Mesenchymal stem cell (in vitro differentiated cells and primary cell): ENCODE measurements at places on chromosomes 1 and 21.

GRCh38 chr1:228902781-228903433 is 167.6 kb downstream of the RHOU start:
- no peaks in the 10 kb centered on the region for H3K36me3 ChIP-seq
- H3K27me3 ChIP-seq, result no peaks in the 10 kb centered on the region
- DNase-seq, result peak; percentile 96
- H3K27ac ChIP-seq, result peak overlapping the region; percentile 73
- no peak overlapping the region for H3K4me3 ChIP-seq

- H3K4me1 ChIP-seq, result peaks cover 36% of the 10 kb centered on the region
- H3K4me3 ChIP-seq, result no peak overlapping the region
- H3K36me3 ChIP-seq, result peaks cover 9% of the 10 kb centered on the region
- no peak overlapping the region for H3K27ac ChIP-seq
- H3K27me3 ChIP-seq, result no peaks in the 10 kb centered on the region
Measured at GRCh38 chr1:230102046-230102445, 35.0 kb downstream of the GALNT2 start.

DNA sequence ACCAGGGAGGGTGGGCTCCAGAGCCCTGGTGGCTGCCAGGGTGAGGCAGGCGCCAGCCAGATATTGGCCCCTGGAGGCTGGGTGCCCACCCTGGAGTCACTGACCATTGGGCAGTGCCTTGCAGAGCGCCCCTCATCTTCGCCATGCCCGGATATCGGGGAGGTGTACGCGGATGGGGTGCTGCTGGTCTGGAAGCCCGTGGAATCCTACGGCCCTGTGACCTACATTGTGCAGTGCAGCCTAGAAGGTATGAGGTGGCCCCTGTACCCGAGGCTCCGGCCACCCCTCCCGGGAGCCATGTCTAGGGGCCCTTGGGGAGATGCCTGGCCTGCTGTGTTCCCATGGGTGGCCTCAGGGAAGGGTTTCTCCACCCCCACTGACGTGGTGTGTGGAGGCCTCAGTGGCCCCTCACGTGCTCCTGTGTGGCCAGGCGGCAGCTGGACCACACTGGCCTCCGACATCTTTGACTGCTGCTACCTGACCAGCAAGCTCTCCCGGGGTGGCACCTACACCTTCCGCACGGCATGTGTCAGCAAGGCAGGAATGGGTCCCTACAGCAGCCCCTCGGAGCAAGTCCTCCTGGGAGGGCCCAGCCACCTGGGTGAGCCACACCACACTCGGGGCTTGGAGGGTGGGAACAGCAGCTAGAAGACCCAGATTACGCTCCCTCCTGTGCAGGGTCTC is 30.9 kb downstream of the TRIM11 start:
- no peaks in the 10 kb centered on the region for H3K27me3 ChIP-seq
- H3K36me3 ChIP-seq, result no peaks in the 10 kb centered on the region

DNA sequence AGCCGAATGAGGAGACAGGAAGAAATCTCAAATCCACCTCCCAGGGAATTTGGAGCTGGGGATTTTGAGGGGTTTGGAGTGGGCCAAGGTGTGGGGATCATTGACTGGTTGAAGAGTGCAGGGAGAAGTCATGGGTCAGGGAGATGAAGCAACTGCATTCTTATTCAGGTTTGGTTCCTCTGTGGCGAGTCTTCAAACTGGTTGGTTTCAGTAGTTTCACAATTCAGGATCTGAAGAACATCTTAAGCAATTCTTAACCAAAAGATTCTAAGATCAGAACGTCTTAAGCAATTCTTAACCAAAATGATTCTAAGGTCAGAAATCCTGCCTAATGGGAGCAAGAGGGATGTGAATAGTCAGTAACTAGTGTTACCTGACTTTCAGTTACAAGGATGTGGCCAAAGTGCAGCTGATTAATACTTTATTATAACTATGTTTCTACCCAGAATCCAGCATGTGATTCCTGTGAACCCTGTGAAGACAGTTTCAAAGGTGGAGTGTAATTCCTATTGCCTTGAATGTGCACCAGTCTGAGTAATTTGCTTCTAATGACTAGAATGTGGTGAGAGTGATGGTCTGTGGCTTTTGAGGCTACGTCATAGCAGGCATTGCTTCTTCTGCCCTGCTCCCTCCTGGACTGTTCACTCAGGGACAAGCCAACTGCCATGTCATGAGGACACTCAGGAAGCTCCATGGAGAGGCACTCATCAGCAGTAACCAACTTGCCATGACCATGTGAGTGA is 61.2 kb downstream of the OLFML3 start:
- no peak overlapping the region for H3K4me3 ChIP-seq
- no peak overlapping the region for H3K27ac ChIP-seq
- peaks cover 2% of the 10 kb centered on the region for H3K4me1 ChIP-seq
- DNase-seq, result peak; percentile 27

- no peak for DNase-seq
- peaks cover 87% of the 10 kb centered on the region for H3K27me3 ChIP-seq
- no peak overlapping the region for H3K4me3 ChIP-seq
- no peak overlapping the region for H3K27ac ChIP-seq
- peaks cover 35% of the 10 kb centered on the region for H3K4me1 ChIP-seq
Measured at GRCh38 chr1:3463013-3463385, 8.5 kb downstream of the ARHGEF16 start.

- H3K27me3 ChIP-seq, result peaks cover 42% of the 10 kb centered on the region
- peak overlapping the region; percentile 43 for H3K4me3 ChIP-seq
- no peak for DNase-seq
- no peaks in the 10 kb centered on the region for H3K4me1 ChIP-seq
- no peaks in the 10 kb centered on the region for H3K36me3 ChIP-seq
Measured at GRCh38 chr1:229155472-229155871, 115.4 kb upstream of the RAB4A start.

DNA sequence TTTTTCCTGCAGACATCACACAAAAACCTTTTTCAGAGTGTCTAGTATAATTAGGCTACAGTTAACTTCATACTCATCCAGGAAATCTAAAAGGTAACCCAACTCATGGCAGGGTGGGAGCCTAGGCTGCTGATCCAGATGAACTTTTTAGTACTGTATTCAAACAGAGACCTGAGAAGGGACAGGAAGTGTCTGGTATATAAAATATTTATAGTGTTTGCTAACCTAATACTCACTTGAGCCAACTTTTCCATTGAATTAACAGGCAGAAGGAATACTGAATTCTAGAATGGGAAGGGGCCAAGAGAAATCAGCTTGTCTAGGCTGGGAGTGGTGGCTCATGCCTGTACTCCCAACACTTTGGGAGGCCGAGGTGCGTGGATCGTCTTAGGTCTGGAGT is 22.2 kb upstream of the NKAIN1 start:
- DNase-seq, result no peak
- H3K4me3 ChIP-seq, result no peak overlapping the region
- no peak overlapping the region for H3K27ac ChIP-seq
- no peaks in the 10 kb centered on the region for H3K27me3 ChIP-seq
- H3K4me1 ChIP-seq, result no peaks in the 10 kb centered on the region

DNA sequence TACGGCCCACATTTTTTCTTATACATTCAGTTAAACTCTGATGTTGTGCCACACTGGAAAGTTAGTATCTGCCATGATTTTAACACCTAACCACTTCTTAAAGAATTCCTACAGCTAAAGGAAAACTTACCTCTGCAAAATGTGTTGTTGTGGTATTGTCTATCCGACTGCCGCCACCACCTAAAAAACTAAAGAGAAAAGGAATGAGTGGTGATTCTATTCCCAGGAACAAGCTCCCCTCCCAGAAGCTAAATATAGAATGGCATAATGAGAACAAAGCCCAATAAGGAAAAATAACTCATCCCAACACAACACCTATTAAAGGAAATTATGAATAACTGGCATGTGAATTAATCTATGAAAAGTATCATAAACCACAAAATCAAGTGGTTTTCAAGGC is 39.5 kb downstream of the RNF115 start:
- DNase-seq, result no peak
- H3K4me3 ChIP-seq, result no peak overlapping the region
- no peaks in the 10 kb centered on the region for H3K27me3 ChIP-seq

DNA sequence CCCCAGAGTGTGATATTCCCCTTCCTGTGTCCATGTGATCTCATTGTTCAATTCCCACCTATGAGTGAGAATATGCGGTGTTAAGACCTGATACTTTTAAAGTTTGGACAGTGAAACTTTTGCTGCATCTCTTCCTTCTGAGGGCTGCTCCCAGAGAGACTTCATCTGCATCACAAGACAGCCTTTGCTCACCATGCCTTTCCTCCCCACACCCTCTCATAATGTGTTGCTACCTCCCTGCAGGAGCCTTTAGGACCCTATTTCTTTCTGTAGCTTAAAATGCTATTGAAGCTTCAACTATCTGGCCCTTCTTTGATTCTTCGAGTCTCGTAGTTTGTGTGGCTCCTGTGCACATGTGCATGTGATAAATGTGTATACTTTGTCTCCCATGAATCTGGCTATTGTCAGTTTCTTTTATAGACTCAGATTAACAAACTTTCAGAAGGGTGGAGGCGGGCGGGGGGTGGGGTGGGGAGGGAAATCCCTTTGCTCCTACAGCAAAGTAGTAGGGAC is 23.7 kb downstream of the LEPR start:
- H3K27me3 ChIP-seq, result no peaks in the 10 kb centered on the region
- H3K36me3 ChIP-seq, result no peaks in the 10 kb centered on the region
- no peak for DNase-seq
- H3K27ac ChIP-seq, result no peak overlapping the region

- no peak overlapping the region for H3K27ac ChIP-seq
- H3K4me1 ChIP-seq, result peaks cover 1% of the 10 kb centered on the region
- DNase-seq, result no peak
- no peaks in the 10 kb centered on the region for H3K27me3 ChIP-seq
- H3K4me3 ChIP-seq, result no peak overlapping the region
- no peaks in the 10 kb centered on the region for H3K36me3 ChIP-seq
Measured at GRCh38 chr1:45925728-45926287, 122.4 kb downstream of the MAST2 start.

DNA sequence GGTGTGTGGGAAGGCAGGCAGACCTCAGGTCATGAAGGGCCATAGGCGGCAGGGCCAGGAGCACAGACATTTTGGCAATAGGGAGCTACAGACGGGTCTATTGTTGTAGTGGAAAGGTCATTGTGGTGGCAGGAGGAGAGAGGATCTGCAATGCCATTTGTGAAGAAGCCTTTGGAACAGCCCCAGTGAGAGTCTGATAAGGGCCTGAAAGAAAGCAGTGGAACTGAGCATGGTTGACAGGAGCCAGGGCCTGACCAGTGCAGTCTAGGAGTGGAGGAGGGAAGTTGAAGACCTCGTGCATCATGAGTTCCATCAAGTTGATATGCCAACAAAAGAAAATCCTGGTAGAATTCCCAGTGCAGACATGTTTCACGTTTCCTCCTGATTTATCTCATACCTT is 65.5 kb downstream of the UCK2 start:
- peaks cover 45% of the 10 kb centered on the region for H3K4me1 ChIP-seq
- H3K4me3 ChIP-seq, result no peak overlapping the region
- peaks cover 11% of the 10 kb centered on the region for H3K36me3 ChIP-seq
- no peaks in the 10 kb centered on the region for H3K27me3 ChIP-seq

GRCh38 chr1:19058476-19058797 is 102.0 kb upstream of the IFFO2 start:
- no peak for DNase-seq
- no peak overlapping the region for H3K27ac ChIP-seq

DNA sequence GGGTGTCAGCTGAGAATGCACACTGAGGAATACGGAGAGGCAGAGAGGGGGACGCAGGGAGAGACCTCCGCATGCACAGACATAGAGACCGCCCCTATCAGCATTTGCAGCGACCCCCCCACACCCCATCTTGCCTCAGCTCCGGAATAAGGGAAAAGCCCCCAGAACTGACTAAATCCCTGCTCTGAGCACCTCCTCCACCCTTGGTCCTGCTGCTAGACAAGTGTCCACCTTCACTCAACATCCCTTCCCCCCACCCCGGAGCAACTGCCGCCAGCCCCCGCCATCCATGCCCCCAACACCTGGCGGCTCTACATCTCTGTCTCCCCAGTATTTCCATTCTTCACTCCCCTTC is 769 bp downstream of the SV2A start:
- no peak overlapping the region for H3K27ac ChIP-seq
- peak overlapping the region; percentile 85 for H3K4me3 ChIP-seq
- H3K36me3 ChIP-seq, result peaks cover 12% of the 10 kb centered on the region
- H3K27me3 ChIP-seq, result no peaks in the 10 kb centered on the region

GRCh38 chr1:17001760-17002523 is 9.8 kb downstream of the ATP13A2 start:
- no peak overlapping the region for H3K4me3 ChIP-seq
- no peak for DNase-seq
- peaks cover 53% of the 10 kb centered on the region for H3K36me3 ChIP-seq
- no peak overlapping the region for H3K27ac ChIP-seq
- H3K27me3 ChIP-seq, result no peaks in the 10 kb centered on the region
- peaks cover 5% of the 10 kb centered on the region for H3K4me1 ChIP-seq

- H3K36me3 ChIP-seq, result no peaks in the 10 kb centered on the region
- H3K27me3 ChIP-seq, result no peaks in the 10 kb centered on the region
- H3K27ac ChIP-seq, result no peak overlapping the region
- no peak overlapping the region for H3K4me3 ChIP-seq
- DNase-seq, result no peak
- no peaks in the 10 kb centered on the region for H3K4me1 ChIP-seq
Measured at GRCh38 chr1:219483530-219483929, 129.4 kb downstream of the ZC3H11B start.

GRCh38 chr1:76230842-76231281 is 156.3 kb downstream of the ST6GALNAC3 start:
- no peak overlapping the region for H3K27ac ChIP-seq
- no peaks in the 10 kb centered on the region for H3K4me1 ChIP-seq
- no peaks in the 10 kb centered on the region for H3K27me3 ChIP-seq

GRCh38 chr1:154878371-154879037 is 8.4 kb upstream of the KCNN3 start:
- H3K27ac ChIP-seq, result no peak overlapping the region
- peak; percentile 73 for DNase-seq
- H3K27me3 ChIP-seq, result peaks cover 63% of the 10 kb centered on the region
- H3K36me3 ChIP-seq, result no peaks in the 10 kb centered on the region
- H3K4me1 ChIP-seq, result peaks cover 11% of the 10 kb centered on the region

- H3K4me3 ChIP-seq, result no peak overlapping the region
- no peak overlapping the region for H3K27ac ChIP-seq
- no peaks in the 10 kb centered on the region for H3K36me3 ChIP-seq
- no peaks in the 10 kb centered on the region for H3K4me1 ChIP-seq
Measured at GRCh38 chr1:227403535-227403934, 85.2 kb upstream of the CDC42BPA start.

- no peaks in the 10 kb centered on the region for H3K36me3 ChIP-seq
- H3K27ac ChIP-seq, result no peak overlapping the region
- no peaks in the 10 kb centered on the region for H3K27me3 ChIP-seq
- no peaks in the 10 kb centered on the region for H3K4me1 ChIP-seq
- no peak overlapping the region for H3K4me3 ChIP-seq
- DNase-seq, result no peak
Measured at GRCh38 chr21:44578371-44579055, 1.9 kb downstream of the KRTAP10-5 start.

GRCh38 chr21:45318146-45318555 is 30.5 kb upstream of the POFUT2 start:
- no peak for DNase-seq
- no peaks in the 10 kb centered on the region for H3K36me3 ChIP-seq
- no peak overlapping the region for H3K27ac ChIP-seq

- H3K27ac ChIP-seq, result no peak overlapping the region
- H3K36me3 ChIP-seq, result no peaks in the 10 kb centered on the region
- DNase-seq, result no peak
- H3K4me3 ChIP-seq, result no peak overlapping the region
Measured at GRCh38 chr21:46080171-46081021, 17.5 kb upstream of the COL6A2 start.

- H3K36me3 ChIP-seq, result no peaks in the 10 kb centered on the region
- DNase-seq, result no peak
- H3K4me3 ChIP-seq, result no peak overlapping the region
- H3K27me3 ChIP-seq, result peaks cover 22% of the 10 kb centered on the region
- peaks cover 19% of the 10 kb centered on the region for H3K4me1 ChIP-seq
Measured at GRCh38 chr1:2640626-2641025, 7.8 kb upstream of the MMEL1 start.
